H4 (cell line): ENCODE measurements at places on chromosomes 13 and 19. TPM values are rescaled to one million over a fixed set of nuclear protein-coding genes. Genes with fewer than 3 reads are reported as not detected.

DNA sequence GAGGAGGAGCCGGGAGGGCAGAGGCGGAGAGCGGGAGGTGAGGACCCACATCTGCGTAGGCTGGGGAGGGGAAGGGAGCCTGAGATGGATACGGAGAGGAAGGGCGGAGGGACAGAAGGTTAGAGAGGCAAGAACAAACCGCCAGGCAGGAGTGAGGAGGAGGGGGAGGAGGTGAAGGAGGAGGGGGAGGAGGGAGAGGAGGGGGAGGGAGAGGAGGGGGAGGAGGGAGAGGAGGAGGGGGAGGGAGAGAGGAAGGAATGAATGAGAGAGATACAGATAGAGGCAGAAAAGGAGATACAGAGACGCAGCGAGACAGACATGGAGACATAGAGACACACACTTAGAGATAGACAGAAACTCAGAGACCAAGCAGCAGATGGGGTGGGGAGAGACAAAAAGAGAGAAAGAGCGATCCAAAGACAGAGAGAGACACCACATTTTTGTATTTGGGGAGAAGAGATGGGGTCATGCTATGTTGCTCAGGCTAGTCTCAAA, 782 bp upstream of the CA11 start:
- DNase-seq = peak; percentile 93

GRCh38 chr19:45400192-45400591, 4.7 kb downstream of the PPP1R13L start:
- DNase-seq = no peak

DNA sequence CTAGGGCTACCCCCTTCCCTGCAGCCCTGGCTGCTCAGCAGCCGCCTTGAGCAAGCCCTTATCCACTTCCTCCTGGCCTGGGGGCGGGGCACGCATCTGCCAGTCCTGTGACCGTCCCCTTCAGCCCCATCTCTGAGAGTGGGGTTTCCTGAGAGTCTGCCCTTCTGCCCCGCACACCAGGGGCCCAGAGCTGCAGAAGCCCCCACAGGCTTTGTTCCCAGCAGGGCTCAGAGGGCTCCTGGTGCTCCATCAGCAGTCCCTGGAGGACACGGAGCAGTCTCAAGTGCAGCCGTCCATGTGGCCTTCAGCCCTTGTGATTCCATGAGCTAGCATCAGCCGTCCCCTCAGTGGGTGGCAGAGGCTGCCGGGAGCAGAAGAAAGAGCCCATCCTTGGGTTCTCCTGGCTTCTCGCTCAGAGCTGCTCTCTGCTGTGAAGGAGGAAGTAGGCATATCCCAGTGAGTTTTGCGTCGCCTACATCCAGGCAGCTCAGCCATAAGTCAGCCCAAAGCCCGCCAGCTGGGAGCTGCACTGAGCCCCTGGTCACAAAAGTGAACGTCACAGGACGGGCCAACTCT, 16.3 kb downstream of the MYO9B start:
- DNase-seq = no peak

Gene MATK
- 0.04 TPM in 1 of 2 replicates, not detected in the other for total RNA-seq

DNA sequence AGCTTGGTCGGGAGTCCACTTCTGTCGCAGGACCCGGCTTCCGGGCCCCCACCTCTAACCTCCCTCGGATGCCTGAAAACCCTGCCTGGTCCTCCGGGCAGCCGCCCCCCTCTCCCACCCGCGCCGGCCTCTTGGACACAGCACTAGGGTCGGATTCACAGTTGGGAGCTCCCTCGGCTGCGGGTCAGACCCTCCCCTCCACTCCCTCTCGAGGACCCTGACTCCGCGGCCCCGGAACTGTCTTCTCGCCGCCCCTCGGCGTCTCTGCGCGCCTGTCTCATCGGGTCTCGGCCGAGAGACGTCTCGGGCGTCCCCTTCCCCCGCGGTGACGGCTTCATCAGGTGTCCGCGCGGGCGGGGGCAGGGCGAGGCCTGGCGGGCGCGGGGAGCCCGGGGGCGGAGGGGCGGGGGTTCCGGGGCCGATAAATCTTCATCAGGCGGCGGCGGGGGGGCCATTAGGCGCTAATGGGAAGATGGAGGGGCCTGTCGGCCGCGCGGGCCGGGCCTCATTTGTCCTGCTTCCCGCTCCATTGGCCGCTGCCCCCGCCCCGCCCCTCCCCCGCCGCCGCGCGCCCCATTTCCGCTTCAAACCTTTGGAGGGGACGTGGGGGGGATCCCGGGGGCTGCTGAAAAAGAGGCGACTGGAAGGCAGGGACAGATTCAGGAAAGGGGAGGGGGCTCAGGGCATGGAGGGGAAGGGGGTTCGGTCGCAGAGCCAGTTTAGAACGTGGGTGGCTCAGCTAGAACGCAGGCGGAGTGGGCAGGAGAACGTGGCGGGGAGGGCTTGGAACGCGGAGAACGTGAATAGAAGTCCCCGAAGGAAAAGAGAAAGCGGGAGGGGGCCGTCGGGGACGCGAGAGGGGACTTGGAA, 11.8 kb upstream of the ERFL start:
- DNase-seq = no peak

Gene SLAIN1
- total RNA-seq = 1.4 and 2.4 TPM in 2 replicates

Gene SGCG
- total RNA-seq = 0.51 and 0.62 TPM in 2 replicates
